Activated T-cell treated with anti-CD3 and anti-CD28 coated beads, Interleukin-2, amount 50 U/mL, for 24 hours (primary cell): ENCODE measurements at places on chromosomes 2 and 18.

- no peaks in the 10 kb centered on the region for H3K4me1 ChIP-seq
- H3K27ac ChIP-seq: peak overlapping the region; percentile 33
- no peak overlapping the region for H3K4me3 ChIP-seq
- H3K27me3 ChIP-seq: no peaks in the 10 kb centered on the region
- H3K36me3 ChIP-seq: peaks cover 87% of the 10 kb centered on the region
- no peak for DNase-seq
These were observed 105.6 kb upstream of the LDLRAD4 start for GRCh38 chr18:13112982-13113381.

DNA sequence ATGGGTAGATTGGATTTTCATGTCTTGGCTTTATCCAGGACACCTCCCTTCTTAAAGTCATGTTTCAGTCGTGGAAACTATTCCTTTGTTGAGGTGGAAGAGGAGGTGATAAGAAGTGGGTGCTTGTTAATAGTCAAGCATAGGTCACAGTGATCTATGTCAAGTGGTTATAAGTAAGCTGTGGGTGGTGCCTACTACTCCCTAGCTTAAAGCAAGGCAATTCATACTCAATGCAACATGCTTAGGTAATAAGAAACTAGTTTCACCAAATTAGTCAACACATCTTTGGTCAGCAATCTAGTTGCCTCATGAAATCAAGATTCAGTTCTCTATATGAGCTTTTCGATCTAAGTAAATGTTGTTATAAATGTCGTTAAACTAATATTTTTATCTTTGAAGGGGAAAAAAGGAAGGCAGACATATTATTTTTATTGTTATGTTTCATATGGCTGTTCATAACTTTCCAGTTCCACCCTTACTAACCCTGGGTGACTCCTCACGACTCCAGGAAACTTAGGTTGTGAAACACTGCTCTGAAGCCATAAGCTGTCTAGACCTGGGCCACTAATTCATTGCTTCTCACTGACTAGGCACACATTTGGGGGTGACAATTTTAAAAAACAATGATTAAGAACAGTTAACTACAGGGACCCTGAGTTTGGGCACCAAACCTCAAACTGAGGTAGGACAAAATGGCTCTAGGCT lies 5.8 kb upstream of the ABCB11 start:
- H3K27me3 ChIP-seq: no peaks in the 10 kb centered on the region
- DNase-seq: no peak
- peaks cover under 1% of the 10 kb centered on the region for H3K36me3 ChIP-seq
- H3K4me3 ChIP-seq: no peak overlapping the region

DNA sequence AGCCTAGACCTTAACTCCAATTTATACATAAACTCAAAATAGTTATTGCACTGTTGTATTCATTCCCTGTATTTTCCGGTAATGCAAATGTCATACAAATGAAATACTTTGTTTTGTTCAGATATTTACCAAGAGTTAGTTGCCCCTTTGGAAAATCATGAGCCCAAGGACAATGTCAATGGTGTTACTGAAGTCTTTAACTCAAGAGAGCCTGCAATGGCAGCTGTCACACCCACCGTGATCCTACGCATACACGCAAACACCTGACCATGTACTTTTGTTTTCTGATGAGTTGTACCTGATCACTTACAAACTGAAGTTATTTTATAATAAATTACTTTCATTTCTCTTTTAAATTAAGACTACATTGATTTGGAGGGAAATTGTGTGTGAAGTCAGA lies 11.7 kb upstream of the WIPF1 start:
- H3K4me1 ChIP-seq: peaks cover 91% of the 10 kb centered on the region
- H3K27ac ChIP-seq: peak overlapping the region; percentile 96
- peaks cover 63% of the 10 kb centered on the region for H3K36me3 ChIP-seq
- DNase-seq: no peak
- H3K27me3 ChIP-seq: no peaks in the 10 kb centered on the region
- peak overlapping the region; percentile 62 for H3K4me3 ChIP-seq

DNA sequence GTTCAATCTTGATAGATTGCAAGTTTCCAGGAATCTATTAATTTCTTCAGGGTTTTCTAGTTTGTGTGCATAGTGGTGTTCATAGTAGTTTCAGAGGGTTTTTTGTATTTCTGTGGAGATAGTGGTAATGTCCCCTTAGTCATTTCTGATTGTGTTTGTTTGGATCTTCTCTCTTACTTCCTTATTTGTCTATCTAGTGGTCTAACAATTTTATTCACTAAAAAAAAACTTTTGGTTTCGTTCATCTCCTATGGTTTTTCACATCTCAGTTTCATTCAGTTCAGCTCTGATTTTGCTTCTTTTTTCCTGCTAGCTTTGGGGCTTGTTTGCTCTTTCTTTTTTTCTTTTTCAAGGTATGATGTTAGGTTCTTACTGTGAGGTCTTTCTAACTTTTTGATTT lies 94.5 kb downstream of the SNTG2 start:
- peaks cover 22% of the 10 kb centered on the region for H3K27me3 ChIP-seq
- H3K4me3 ChIP-seq: no peak overlapping the region
- H3K36me3 ChIP-seq: no peaks in the 10 kb centered on the region
- no peak overlapping the region for H3K27ac ChIP-seq
- DNase-seq: no peak

DNA sequence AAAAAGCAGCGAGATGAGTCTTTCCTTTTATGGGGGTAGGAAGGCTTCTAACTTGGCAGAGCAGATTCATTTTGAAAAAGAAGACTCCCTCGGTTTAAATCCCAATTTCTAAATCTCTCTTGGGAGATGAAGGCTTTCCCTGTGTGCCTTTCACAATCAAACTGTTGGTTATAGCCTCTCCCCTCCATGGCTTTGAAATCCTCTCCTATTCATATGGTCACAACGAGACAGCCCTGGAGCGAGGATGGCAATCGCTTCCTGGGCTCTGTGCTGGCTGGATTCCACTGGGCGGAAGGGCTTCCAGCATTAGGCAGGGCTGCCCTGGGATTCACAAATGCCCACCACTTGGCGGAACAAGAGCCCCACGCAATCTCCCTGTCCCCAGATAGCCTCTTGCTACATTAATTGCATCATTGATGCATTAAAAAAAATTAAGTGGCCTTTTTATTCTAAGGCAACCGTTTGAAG lies 1.6 kb downstream of the CAVIN2 start:
- no peak overlapping the region for H3K4me3 ChIP-seq
- peaks cover 47% of the 10 kb centered on the region for H3K27me3 ChIP-seq
- no peak overlapping the region for H3K27ac ChIP-seq
- no peaks in the 10 kb centered on the region for H3K36me3 ChIP-seq

GRCh38 chr2:88852753-88853402 lies 161.4 kb downstream of the RPIA start:
- no peaks in the 10 kb centered on the region for H3K4me1 ChIP-seq
- H3K36me3 ChIP-seq: no peaks in the 10 kb centered on the region
- peaks cover 22% of the 10 kb centered on the region for H3K27me3 ChIP-seq
- H3K4me3 ChIP-seq: no peak overlapping the region
- no peak overlapping the region for H3K27ac ChIP-seq

- no peaks in the 10 kb centered on the region for H3K4me1 ChIP-seq
- DNase-seq: no peak
- H3K27ac ChIP-seq: no peak overlapping the region
- peaks cover 26% of the 10 kb centered on the region for H3K27me3 ChIP-seq
- no peak overlapping the region for H3K4me3 ChIP-seq
- H3K36me3 ChIP-seq: no peaks in the 10 kb centered on the region
These were observed 288.6 kb upstream of the HDAC4 start for GRCh38 chr2:239689410-239689809.

GRCh38 chr2:2229626-2230432 lies 101.2 kb downstream of the MYT1L start:
- no peak overlapping the region for H3K27ac ChIP-seq
- no peaks in the 10 kb centered on the region for H3K36me3 ChIP-seq
- H3K4me3 ChIP-seq: no peak overlapping the region
- H3K4me1 ChIP-seq: no peaks in the 10 kb centered on the region
- no peak for DNase-seq
- H3K27me3 ChIP-seq: no peaks in the 10 kb centered on the region

GRCh38 chr2:177262092-177262491 lies 2.4 kb downstream of the NFE2L2 start:
- DNase-seq: no peak
- peaks cover 68% of the 10 kb centered on the region for H3K4me1 ChIP-seq
- H3K27ac ChIP-seq: peak overlapping the region; percentile 97
- H3K36me3 ChIP-seq: peaks cover 62% of the 10 kb centered on the region
- H3K27me3 ChIP-seq: no peaks in the 10 kb centered on the region

GRCh38 chr2:26488463-26489212 lies 10.7 kb upstream of the OTOF start:
- H3K4me3 ChIP-seq: no peak overlapping the region
- DNase-seq: no peak
- H3K4me1 ChIP-seq: peaks cover 2% of the 10 kb centered on the region
- H3K27ac ChIP-seq: no peak overlapping the region

- no peaks in the 10 kb centered on the region for H3K27me3 ChIP-seq
- no peaks in the 10 kb centered on the region for H3K36me3 ChIP-seq
- H3K4me1 ChIP-seq: no peaks in the 10 kb centered on the region
- H3K27ac ChIP-seq: no peak overlapping the region
- DNase-seq: no peak
These were observed 568.5 kb downstream of the CMPK2 start for GRCh38 chr2:6297238-6297637.

DNA sequence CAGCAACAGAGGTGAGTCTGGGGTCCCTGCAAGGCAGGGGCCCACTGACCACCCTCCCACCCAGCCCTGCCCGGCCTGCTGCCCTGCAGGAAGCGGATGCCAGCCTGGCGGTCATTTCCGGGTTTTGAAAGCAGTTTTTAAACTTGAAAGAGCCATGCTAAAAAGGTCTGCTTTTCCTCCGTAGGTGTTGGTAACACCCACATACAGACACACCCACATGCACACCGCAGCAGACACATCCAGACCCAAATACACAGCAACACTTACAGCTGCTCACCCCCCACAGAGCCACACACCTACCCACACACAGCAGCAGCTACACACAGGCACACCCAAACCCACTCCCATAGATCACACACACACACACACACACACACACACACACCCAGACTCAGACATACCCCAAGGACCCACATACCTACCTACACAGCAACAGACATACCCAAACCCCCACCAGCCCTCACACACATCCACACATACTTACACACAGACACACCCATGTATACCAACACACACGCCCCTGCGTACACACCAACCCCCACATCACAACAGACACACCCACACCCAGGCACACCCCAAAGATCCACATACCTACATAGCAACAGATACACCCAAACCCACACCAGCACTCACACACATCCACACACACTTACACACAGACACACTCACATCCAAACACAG lies 7.6 kb downstream of the ZFP36L2 start:
- H3K27ac ChIP-seq: peak overlapping the region; percentile 97
- H3K4me3 ChIP-seq: peak overlapping the region; percentile 95
- peak; percentile 67 for DNase-seq
- H3K27me3 ChIP-seq: no peaks in the 10 kb centered on the region
- H3K4me1 ChIP-seq: peaks cover 62% of the 10 kb centered on the region

- H3K4me3 ChIP-seq: no peak overlapping the region
- no peak for DNase-seq
- H3K27ac ChIP-seq: no peak overlapping the region
- H3K4me1 ChIP-seq: no peaks in the 10 kb centered on the region
- no peaks in the 10 kb centered on the region for H3K36me3 ChIP-seq
These were observed 16.2 kb upstream of the SCG2 start for GRCh38 chr2:223618172-223619035.

DNA sequence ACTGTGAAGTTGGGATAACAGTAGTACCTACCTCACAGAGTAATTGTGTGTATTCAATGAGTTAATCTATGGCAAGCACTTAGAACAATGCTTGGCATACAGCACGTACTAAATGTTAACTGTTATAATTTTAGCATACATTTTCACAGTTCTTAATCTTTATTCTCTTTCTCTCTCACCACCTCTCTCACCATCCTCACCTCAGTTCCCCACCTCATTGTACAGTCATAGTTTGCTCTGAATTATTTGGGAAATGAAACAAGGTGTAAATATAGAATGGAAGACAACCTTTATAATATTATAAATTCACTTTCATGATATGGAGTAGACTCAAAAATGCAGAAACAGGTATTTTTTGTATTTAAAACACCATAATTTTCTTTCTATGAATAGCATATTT lies 40.0 kb upstream of the DNAH7 start:
- peaks cover 47% of the 10 kb centered on the region for H3K4me1 ChIP-seq
- H3K36me3 ChIP-seq: no peaks in the 10 kb centered on the region
- H3K27ac ChIP-seq: no peak overlapping the region
- H3K4me3 ChIP-seq: no peak overlapping the region

- H3K4me1 ChIP-seq: no peaks in the 10 kb centered on the region
- no peaks in the 10 kb centered on the region for H3K27me3 ChIP-seq
- no peak overlapping the region for H3K27ac ChIP-seq
- DNase-seq: no peak
- no peak overlapping the region for H3K4me3 ChIP-seq
- peaks cover 16% of the 10 kb centered on the region for H3K36me3 ChIP-seq
These were observed 67.6 kb downstream of the FEZ2 start for GRCh38 chr2:36530178-36530982.

GRCh38 chr2:216159144-216159543 lies 50.0 kb downstream of the XRCC5 start:
- H3K4me3 ChIP-seq: no peak overlapping the region
- H3K4me1 ChIP-seq: peaks cover 26% of the 10 kb centered on the region
- H3K27ac ChIP-seq: peak overlapping the region; percentile 30
- peaks cover 51% of the 10 kb centered on the region for H3K36me3 ChIP-seq

DNA sequence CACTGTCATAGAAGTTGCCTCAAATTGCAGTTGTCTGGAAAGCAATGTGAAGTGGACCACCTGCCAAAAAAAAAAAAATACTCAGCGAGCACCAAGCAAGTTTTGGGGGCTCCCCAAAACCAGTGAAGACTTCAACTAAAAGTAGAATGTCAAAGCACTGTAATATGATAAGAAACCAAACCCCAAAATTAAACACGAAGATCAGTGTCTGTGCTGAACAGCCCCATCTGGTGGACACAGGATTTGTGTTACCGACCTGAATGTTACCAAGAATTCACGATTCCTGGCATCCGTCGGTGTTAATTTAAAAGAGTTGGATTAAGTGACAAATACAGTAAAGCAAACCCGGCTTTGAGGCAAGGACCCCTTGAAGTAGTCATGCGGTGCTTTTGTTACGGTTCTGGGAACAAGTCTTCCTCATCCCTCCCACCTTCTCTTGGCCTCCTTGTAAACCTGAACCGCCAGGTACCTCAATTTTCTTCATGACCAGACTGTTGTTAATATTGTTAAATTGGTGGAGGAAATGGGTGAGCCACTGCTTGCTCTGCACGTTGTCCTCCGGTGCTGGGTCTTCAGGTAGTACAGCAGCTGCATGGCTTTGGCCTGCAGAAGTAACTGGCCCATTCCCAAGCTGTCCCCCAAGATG lies 31.3 kb upstream of the SSB start:
- H3K27ac ChIP-seq: peak overlapping the region; percentile 18
- H3K4me3 ChIP-seq: peak overlapping the region; percentile 66
- H3K36me3 ChIP-seq: no peaks in the 10 kb centered on the region
- peak; percentile 40 for DNase-seq
- peaks cover 28% of the 10 kb centered on the region for H3K27me3 ChIP-seq

- no peak overlapping the region for H3K4me3 ChIP-seq
- DNase-seq: no peak
- peaks cover 54% of the 10 kb centered on the region for H3K27me3 ChIP-seq
- peaks cover 11% of the 10 kb centered on the region for H3K4me1 ChIP-seq
These were observed 1.3 kb downstream of the COLEC12 start for GRCh38 chr18:498931-499775.
